ENCODE measurements at places on chromosomes 11 and 22.

DNA sequence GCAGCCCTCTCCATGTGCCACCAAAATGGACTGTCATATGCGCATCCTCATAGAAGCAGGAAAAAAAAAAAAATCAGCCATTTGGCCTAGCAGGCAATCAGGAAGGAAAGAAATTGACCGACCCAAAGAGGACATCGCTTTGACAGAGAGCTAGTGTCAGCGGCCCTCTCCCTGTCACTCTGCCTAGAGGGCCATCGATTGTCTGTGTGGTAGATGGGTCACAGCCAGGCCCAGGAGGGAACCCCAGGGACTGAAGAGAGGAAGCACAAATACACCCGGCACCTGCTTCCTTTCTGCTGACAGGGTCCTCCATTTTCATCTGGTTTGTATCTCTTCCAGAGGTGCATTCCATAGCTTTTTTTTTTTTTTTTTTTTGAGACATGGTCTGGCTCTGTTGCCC, 21.8 kb downstream of the VPS37C start:
- no peak for DNase-seq

DNA sequence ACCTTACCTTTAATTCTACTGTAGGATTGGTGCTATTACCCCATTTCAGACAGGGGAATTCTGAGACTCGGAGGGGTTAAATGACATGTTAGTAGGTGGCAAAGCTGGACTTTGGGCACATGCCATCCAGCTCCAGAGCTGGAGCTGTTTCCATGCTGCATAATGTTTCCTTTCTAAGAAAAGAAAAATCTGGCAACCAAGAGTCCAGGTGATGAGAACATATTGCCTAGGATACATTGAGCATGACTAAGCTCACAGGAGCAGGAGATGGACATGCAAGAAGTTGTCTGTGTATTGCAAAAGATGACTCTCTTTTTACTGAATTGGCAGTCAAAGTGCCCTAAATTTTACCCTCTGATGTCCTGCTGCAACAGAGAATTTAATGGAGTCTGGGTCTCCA, 150.8 kb upstream of the SYT13 start:
- no peak for DNase-seq

DNA sequence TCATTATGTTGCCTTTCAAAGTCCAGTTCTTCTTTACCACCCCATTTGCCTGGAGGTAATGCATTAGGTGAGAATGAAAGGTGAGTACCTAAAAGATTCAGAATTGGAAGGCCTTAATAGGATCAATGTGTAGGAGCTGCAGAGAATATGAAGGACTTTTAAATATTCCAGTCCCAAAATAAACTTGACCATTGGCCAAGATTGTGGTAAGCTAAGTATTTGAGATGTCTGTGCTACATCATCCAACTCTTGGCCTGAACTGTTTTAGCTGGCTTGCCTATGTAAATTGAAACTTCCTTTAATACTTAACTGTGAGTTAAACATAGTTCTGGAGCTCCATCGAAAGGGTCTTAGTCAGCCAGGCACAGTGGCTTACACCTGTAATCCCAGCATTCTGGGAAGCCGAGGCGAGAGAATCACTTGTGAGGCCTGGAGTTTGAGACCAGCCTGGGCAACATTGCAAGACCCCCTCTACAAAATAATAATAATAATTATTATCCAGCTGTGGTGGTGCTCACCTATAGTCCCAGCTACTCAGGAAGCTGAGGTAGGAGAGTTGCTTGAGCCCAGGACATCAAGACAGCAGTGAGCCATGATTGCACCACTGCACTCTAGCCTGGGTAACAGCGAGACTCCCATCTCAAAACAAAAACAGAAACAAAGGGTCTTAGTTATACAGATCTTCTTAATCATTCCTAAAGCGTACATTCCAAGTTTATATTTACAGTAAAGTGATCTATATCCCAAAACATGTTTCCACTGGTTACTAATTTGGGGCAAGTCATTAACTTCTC, 29.8 kb downstream of the MTMR3 start:
- DNase-seq: no peak

GRCh38 chr22:38829485-38829884, 14.3 kb downstream of the NPTXR start:
- no peak for DNase-seq

DNA sequence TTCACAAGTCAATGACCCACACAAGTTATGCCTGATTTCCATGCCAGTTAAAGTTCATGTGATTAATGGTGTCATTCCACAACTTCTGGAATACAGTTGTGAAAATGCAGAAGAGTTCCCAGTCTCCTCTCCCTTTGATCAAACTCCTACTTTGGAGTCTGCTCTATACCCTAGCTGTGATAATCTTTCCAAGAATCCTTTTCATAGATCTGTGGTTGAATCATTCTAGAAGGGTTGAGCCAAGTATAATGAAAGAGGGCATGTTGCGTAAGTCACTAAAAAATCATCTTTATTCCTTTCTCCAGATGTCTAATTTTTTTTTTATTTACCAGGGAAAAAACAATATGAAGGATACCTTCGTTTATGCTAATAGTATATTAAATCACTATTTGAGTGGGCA, 89.7 kb upstream of the CARD18 start:
- DNase-seq: no peak

DNA sequence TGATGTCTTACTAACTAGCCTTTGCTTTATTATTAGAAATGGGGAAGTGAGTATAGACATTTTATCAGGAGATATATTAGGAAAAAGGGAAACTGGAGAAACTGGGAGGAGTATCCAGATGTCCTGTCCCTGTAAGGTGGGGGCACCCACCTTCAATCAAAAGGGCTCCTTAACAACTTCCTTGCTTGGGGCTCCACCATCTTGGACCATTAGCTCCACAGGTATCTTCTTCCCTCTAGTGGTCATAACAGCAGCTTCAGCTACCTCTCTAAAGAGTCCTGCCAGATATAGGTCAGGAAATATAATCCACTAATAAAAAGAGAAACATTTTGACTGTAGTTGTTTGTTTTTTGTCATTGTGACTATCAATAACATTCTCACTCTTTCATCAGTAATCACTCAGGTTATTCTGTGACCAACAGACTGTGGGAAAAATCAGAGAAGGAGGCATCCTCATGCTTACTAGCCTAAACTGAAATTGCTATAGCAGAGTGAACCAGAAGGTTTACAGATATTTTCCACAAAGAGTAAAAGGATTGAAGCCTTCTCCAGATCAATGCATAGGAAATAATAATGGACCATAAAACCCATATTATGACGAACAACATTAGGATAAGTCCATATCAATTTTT, 10.4 kb downstream of the OR51B4 start:
- DNase-seq: no peak

DNA sequence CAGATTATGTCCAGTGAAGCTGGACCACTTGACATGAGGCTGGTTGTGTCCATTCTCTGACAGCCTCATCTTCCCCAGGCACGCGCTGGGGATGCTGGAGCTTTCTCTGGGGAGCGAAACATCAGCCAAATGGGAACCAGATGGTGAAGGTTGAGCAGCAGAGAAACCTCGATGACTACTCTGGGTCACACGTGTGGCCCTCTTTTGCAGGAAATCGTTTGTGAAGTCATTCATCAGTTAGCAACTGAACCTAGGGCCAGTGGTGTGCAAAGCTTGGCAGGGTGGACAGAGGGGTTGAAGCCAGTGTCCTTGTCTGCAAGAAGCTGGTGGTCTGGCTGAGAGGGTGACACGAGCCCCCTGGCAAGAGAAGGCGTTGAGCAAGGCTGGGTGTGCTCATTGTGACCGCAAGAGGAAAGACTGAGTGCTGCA, 109.8 kb downstream of the ZBTB16 start:
- DNase-seq: no peak

DNA sequence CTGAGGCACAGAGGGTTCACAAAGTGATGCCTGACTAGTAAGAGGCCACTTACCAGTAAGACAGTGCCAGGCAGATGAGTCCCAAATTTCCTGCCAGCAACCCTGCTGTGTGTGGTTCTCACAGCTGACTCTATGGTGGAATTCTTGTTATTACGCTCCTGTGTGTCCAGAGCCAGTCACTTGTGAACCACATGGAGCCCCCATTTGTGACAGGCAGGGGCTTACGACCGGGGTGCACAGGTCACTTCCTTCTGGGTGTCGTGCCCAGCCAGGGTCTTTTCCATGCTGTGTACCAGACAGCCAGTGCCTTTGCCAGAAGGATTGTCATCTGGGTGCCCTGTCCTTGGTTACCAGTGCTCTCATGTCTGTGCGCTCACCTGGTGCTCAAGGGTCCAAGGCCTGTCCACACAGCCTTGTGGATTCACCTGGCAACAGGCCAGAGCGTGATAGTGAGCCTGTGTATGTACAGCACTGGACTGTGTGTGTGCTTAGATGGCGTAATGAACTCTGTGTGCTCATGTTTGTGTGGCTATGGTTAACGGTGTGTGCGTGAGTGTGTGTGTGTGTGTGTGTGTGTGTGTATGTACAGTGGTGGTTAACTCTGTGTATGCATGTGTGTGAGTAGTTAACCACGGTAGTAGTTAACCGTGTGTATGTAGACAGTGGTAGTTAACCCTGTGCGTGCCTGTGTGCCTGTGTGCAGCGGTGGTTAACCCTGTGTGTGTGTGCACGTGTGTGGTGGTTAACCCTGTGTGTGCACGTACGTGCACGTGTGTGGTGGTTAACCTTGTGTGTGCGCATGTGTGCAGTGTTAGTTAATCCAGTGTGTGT, 18.6 kb downstream of the GRAMD4 start:
- no peak for DNase-seq

DNA sequence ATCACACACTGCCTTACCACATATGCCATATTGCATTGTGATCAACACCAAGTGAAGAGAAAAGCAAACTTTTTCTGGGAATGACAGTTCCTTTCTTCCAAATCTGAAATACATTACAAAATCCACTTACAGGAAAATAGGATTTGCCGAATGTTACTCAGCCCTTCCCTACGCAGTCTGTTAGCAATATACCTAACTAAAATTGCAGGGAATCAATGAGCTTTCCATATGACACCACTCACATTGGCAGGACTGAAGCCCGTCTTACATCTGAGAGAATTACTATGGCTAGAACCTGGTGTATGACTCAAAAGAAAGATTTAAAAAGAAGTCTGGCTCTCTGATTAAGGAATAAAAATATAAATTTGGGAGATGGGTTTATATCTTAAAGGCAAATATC, 136.0 kb downstream of the LRRC4C start:
- no peak for DNase-seq

DNA sequence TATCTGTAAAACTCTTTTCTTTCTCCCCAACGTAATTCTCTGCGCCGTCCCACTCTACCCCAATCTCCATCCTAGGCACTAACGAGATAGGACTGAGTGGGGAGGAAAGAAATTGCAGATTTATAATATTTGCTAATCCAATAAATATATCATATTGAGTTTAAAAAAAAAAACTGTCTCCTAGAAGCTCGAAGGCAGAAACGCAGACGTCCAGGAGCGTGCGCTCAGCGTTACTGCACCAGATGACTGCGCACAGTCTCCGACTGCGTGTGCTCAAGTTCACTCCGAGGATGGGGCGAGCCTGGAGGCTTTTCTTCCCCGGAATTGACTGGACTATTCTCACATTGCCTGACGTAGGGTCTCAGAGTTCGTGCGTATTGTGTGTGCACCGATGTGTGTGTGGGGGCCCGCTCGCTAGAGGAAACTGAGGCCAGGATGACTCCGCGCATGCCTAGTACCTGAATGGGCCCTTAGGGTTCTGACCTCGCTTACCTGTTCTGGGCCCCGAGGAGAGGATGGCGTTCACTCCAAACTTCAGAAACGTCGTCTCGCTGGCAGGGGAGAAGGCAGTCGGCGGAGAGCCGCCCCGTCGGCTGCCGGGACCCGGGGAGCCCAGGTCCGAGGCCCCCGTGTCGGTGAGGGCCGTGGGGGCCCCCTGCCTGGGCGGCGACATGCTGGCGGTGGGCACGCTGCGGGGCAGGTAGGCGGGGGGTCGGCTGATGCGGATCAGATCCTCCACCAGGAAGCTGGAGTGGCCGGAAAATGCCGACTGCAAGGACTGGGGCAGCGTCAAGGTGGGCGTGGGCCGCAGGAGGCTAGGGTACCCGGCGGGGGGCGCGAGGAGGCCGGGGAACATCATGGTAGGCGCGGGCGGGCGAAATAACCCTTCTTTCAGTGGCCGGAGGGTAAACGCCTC, 551 bp downstream of the DBX1 start:
- DNase-seq: no peak

DNA sequence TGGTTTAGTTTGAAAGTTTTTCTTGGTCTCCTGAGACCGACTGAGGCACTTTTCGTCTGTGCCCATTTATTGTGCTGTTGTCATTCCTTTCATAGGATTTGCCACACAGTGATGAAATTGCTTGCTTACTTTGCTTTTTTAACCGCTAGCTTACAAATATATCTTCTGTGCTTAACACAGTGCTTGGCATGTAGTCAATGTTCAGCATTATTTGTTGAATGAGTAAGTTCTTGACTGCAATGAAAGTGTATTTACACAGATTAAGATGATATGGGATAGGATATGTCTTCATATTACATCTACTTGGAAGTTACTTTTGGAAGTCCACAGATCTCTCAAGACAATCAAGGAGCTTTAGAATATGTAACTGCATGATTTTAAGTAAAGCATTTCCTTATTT, 91.2 kb downstream of the GRIA4 start:
- DNase-seq: no peak

- DNase-seq: no peak
Measured at GRCh38 chr11:1178201-1178885, 20.6 kb downstream of the MUC5AC start.

- no peak for DNase-seq
Measured at GRCh38 chr11:119254239-119254638, 48.1 kb downstream of the CBL start.

DNA sequence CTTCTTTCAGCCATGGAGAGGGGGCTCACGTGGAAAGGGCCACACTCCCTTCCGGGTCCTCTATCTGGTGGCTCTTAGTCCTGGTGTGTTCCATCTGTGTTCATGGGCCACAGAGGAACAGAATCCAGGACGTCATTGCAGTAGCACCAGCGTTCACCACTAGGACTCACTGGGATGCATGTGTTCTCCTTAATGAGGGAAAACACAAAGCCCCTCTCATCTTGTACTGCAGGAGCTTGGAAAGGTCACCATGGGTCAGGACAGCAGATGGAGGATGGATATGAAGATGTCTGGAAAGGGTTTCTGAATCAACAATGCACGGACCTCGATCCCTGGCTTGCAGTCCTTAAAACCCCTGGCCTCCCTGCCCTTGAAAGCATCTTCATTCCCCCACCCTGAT, 113.8 kb upstream of the THY1 start:
- no peak for DNase-seq

DNA sequence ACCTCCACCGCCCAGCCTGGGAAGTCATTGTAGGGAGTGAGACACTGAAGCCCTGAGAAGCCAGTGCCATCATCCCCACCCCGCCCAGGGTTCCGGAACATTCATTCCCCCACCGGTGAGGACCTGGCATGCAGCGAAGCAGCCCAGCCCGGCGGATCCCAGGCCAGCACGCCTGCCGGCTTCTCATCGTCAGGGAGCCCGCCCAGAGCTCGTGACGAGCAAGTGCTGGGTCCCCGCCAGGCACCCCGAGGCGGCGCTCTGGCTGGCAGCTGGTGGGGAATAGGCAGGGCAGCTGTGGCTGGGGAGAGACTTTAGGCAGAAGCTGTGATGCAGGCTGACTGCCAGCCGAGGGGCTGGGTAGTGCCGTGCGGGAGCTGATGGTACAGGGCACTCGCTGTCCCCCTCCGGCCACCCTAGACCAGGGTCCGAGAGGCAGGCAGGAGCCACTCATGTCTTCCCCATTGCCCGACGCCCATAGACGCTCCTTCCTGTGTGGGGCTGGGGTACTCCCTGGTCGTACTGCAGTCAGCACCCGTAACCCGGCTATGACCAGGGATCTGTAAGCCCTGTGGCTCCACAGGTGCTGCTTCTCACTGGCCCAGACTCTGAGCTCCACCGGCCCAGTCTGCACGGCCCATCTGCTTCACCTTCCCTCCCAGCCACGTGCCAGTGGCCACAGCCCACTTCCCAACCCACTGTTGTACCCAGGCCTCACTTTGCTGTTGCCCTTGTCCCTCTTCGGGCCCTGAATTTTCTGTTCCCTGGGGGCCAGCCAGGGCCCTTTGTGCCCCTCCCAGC, 24.5 kb upstream of the CABP7 start:
- DNase-seq: no peak

Measured in neuronal stem cell (in vitro differentiated cells).